ENCODE measurements at places on chromosomes 3 and 15.

DNA sequence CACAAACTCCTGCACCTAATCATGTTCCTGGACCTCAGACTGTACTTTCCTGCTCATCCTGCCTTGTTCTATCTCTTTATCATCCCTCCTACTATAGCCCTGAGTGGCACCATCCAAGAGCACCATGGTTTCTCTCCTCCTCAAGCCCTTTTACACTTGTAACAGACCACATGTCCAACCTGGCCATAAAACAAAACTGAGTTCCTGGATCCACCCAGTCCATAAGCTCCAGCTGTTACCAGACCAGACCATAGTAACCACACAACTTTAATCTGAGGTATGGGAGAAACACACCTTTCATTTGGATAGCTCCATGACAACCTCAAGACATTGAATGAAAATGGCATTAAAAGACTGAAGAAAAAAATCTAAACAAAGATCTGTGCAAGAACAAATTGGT, 9.1 kb downstream of the TM4SF18 start:
- DNase-seq: no peak

DNA sequence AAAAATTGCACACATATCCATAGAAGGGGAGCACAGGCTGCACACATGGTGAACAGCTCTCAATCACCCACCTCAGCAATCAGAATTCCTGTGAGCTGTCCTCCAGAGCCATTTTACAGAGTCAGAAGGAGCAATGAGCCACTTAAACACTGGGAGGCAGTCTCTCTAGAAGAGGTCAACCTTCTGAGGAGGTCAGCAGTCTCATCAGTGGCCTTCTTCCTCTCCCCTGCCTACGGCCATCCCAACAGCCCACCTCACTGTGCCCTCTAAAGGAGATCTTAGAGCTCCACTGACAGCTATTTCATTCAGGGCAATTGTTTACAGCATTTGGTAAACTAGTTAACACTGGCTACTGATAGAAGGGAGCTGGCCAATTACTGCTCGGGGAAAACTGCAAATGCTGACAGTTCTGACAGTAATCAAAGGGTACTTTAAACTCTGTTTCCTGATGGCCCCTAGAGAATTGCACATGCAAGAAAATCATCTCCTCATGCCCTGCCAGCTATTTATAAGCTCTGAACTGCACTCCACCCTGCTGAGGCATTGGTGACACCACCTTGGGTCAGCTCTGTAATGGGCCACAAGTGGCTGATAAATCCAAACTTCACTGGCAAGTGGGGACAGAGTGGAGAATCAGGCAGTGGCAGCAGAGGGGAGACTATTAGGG, 42.1 kb upstream of the TSPAN3 start:
- DNase-seq: no peak

GRCh38 chr3:166285001-166285400, 447.8 kb upstream of the BCHE start:
- no peak for DNase-seq

GRCh38 chr15:100193277-100193860, 148.4 kb downstream of the ADAMTS17 start:
- DNase-seq: no peak

GRCh38 chr3:194936659-194937058, 251.0 kb downstream of the FAM43A start:
- DNase-seq: no peak

GRCh38 chr15:68586274-68586961, 7.6 kb downstream of the CORO2B start:
- DNase-seq: peak; percentile 83
